ENCODE measurements at places on chromosomes 1 and 21. TPM values are rescaled to one million over a fixed set of nuclear protein-coding genes. Genes with fewer than 3 reads are reported as not detected.

Gene DISP1
- total RNA-seq, result 3.9 TPM

Gene RSRP1
- 99.4 TPM for total RNA-seq

Gene PDZK1IP1
- total RNA-seq, result not detected

Gene SPATA21
- total RNA-seq, result not detected

Gene SYPL2
- not detected for total RNA-seq

Gene NCDN
- total RNA-seq, result 22.0 TPM

Gene SLC35F3
- not detected for total RNA-seq

Gene S100A7
- not detected for total RNA-seq

Gene RPTN
- not detected for total RNA-seq

Gene APOBEC4
- not detected for total RNA-seq

Gene SPRR2F
- not detected for total RNA-seq

Gene LCE1B
- not detected for total RNA-seq

Gene PRKCZ
- 0.44 TPM for total RNA-seq

Gene BNIPL
- total RNA-seq, result 0.42 TPM

Gene EPHA2
- 141 TPM for total RNA-seq

Gene CXADR
- total RNA-seq, result 12.2 TPM

Gene DDAH1
- total RNA-seq, result 72.0 TPM

Gene AMPD1
- total RNA-seq, result not detected

Gene ARTN
- total RNA-seq, result 0.18 TPM

Gene NUDT17
- total RNA-seq, result 5.1 TPM

Gene CGN
- 0.73 TPM for total RNA-seq

Gene KCNN3
- total RNA-seq, result 0.85 TPM

Gene TFF1
- not detected for total RNA-seq

Gene SPRR4
- not detected for total RNA-seq

Gene LAD1
- not detected for total RNA-seq

Gene SPRR2D
- total RNA-seq, result not detected

Gene OR14K1
- not detected for total RNA-seq

Gene ZBTB8B
- total RNA-seq, result not detected

Gene OR2L3
- total RNA-seq, result not detected
